Activated T-cell treated with anti-CD3 and anti-CD28 coated beads for 24 hours (primary cell): ENCODE measurements at places on chromosomes 6 and 20.
A peak's percentile ranks its signal among the peaks of the same experiment; 100 is the strongest.

- DNase-seq, result no peak
Observed at GRCh38 chr6:69279805-69280204, 517.0 kb downstream of the LMBRD1 start.

- no peak for DNase-seq
Observed at GRCh38 chr6:12767016-12767415, 50.4 kb downstream of the PHACTR1 start.

DNA sequence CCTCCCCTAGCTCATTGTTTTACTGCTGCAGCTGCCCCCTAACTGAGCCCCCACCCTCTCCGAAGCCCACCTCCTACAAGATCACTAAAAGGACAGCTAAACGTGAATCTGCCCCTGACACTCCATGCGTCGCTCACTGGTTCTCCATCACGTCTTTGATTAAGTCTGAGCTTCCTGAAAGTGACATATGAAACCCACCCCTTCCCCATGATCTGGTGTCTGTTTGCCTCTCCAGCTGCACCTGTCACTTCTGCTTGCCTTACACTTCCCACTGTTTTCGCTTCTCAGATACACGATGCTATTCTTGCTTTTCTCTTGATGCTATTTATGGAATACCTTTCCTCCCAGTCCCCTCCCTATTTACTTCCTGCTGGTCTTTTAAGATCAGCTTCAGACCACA is 8.0 kb upstream of the PERP start:
- no peak for DNase-seq

GRCh38 chr6:149064660-149065015 is 252.9 kb upstream of the TAB2 start:
- DNase-seq, result no peak

GRCh38 chr20:13809855-13810254 is 25.0 kb downstream of the NDUFAF5 start:
- DNase-seq, result no peak

DNA sequence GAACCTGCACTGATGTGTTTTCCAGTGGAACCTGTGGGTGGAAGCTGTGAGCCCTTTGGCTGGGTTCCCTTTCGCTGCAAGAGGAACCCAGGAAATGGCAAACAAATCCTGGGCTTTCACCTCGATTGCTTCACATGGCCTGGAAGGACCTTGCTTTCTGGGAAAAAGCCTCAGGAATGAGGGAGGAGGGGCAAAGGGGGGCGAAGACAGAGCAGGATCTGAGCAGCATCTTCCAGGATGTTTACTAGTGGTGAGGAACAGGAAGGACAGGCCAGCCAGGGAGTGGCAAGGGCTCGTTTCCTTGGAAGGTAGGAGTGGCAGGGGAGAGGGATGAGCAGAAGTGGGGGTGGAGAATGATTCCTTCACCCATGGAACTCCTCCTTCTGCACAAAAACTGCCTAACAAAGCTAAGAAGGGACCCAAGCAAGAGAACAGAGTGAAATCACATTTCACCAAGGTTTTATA is 5.9 kb downstream of the SLC2A10 start:
- no peak for DNase-seq

DNA sequence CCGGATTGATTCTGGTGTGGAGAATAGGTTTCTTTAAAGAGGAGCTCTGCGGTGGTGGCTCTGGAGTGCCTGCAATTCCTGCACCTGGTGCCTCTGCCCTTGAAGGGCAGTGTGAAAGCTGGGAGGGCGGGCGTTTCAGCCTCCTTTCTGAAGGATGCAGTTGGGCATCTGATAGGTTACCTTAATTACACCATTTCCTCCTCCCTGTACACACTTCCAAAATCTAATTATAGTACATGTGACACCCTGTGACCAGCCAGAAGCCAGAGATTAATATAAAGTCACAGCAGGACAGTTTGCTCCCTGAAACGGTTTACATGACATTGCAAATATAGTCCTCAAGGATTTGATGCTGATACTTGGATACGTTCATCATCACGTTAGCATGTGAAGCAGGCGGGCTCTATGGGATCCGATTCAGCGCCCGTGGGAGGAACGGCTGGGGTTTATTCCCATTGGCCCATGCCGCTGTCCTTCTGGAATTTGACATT is 548.2 kb downstream of the QKI start:
- DNase-seq, result no peak

DNA sequence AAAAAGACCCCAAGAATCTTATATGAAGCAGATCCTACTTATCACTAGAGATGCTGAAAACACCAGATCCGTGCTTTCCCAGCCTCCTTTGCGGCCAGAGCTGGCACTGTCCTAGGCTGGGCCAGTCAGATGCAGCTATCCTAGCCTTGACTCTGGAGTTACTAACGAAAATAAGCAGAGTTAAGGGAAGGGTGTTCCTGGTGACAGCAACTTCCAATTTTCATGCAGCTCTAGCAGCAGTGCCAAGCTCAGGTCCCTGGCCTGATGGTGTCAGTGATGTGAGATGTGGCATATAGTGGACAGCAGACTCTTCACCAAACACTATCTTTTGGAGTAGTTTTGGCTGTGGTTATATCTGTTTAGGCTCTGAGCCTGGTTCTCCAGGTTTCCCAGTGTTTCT is 25.6 kb upstream of the ABCC10 start:
- DNase-seq, result no peak

DNA sequence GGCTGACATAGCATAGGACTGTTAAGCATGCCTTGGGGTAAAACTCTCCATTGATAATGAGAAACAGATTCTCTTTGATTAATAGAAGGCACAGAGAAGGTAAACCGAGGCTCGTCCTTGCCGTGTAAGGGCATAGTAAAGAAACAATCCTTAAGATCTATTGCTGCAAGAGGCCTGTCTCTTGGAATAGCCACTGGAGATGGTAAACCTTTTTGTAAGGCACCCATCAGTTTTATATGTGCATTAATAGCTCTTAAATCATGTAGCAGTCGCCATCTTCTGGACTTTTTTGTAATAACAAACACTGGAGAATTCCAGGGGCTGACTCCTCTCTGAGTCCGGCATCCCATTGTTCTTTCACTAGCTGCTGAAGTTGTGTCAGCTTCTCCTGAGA is 8.4 kb upstream of the ABHD12 start:
- DNase-seq, result peak; percentile 16

DNA sequence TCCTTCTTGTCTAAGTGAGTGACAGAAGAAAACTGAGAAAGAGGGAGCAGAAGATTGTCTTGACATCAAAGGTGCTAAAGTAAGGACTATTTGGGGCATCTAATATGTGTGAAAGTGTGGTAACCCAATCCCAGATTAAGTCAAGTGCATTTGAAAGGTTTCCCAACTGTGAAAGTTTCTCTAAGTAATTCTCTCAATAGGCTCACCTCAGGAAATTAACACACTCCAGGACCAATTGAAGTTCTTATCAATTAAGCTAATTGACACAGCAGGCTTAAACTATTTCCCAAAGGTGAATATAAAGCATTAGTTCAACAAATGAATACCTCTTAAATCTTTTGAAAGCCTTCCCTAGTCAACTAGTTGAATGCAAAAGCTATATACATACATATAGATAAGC is 212.8 kb upstream of the FUT9 start:
- DNase-seq, result no peak

- DNase-seq, result no peak
Observed at GRCh38 chr6:40341726-40342125, 245.4 kb downstream of the LRFN2 start.

DNA sequence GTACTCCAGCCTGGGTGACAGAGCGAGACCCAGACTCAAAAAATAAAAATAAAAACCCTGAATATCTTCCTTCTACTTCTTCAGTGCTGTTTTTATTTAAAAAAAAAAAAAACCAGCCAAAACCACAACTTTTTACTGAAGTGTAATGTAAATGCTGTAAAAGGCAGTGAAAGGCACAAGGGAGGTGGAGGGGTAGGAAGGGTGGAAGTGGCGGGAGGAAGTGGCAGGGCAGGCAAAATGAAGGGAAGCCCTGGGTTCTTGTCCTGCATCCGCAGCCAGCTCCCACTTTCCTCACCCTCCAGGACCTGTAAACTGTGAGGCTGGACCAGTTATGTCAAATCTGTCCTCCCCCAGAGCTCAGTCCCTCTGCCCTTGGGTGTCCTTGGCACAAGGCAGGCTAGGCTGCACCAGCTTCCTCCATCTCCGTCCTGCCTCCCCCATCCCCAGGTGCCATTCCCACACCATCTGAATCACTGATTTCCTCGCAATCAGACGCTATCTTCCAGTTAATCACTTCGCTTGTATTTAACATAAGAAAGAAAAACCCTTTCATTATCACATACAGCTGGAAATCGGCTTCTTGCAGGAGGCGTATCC is 13.7 kb upstream of the PANK2 start:
- DNase-seq, result no peak

DNA sequence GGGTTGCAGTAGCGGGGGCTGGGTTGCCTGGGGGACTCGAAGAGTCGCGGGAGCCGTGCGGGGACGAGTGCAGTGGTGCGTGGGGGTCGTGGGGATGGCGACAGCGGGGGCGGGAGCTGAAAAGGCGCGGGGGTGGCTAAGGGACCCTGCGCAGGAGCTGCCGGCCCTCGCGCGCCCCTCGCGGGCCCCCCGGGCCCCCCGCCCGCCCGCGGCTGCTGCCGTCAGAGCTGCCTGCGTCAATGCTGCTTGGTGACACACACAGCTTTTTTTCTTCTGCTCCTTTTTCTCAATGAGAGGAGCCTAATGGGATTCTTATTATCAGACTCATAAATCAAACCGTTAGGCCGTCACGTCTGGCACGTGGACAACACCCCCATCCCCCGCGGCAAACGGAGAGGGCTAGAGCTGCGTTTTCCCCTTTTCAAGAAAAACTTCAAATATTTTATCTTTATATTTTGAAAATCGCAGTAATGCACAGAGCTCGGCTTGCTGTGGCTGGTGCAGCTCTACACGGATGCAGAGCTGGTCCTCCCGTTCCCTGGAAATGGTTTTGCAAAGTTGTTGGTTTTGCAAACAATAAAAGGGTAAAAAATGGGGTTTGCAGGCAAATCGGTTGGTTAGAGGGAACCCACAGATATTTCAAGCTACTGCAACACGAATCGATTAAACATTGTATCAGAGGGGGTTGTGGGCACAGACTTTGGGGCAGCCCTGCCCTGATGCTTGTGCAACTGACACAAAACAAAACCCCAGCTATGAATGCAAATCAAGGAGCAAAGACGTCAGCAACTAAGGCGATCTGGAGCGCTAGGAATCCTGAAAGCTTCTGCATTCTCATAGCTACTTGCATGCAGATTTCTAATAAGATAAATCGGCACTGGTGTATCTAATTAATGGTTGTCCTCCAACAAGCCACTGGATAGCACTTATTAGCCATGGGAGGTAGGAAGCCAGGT is 161.4 kb downstream of the TBXT start:
- no peak for DNase-seq

DNA sequence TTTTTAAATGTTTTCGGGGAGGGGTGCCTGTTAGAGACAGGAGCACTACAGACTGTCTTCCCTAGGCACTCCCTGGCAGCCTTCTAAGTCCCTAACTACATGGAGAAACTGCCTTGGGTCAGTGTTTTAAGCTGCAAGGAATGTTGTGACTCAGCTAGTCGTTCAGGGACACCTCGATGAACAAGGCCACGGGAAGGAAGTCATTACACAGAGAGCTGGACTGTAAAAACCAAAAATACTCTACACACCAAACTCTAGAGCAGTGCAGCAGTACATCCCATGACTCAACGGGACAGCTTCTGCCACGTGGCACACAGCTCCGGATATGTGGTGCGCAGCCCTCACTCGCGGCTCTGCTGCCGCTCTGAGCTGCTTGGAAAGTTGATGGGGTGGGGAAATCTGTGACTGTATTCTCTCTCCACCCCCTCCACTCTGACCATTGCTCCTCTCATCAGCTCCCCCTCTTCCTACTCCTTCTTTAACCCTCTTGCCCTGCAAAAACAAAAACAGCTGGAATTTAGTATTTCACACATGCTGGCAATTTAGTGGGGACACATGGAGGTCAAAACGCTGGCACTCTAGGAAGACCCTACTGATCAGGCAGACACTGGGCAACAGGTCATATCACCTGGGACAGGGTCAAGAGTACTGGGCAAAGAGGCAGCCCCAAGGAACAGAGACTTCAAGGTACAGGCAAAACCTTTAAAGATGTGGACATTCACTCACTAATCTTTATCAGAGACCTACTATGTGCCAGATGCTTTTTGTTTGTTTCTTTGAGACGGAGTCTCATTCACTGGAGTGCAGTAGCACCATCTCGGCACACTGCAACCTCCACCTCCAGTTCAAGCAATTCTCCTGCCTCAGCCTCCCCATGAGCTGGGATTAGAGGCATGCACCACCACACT is 10.9 kb upstream of the LPIN3 start:
- DNase-seq, result peak; percentile 58

DNA sequence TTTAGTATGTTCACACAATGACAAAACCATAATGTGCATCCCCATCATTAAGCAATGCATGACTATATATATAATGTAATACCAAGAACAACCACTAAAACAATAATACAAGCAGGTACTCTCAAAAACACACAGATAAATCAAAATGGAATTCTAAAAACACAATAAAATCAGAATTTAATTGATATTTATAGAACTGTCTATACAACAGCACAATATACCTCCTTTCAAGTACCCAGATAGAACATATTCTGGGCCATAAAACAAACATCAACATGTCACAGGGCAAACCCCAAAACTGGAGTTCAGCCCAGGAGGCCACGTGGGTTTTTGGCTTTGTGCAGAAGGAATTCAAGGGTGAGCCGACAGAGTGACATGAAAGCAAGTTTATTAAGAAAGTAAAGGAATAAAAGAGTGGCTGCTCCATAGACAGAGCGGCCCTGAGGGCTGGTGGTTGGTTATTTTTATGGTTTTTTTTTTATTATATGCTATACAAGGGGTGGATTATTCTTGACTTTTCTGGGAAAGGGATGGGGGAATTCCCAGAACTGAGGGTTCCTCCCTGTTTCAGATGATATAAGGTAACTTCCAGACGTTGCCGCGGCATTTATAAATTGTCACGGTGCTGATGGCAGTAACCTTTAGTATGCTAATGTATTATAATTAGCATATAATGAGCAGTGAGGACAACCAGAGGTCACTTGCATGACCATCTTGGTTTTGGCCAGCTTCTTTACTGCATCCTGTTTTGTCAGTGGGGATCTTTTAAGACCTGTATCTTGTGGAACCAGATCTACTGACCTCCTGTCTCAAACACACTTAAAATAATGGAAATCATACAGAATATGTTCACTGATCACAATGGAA is 5.6 kb downstream of the RAB23 start:
- no peak for DNase-seq

GRCh38 chr6:34424200-34425131 is 1.4 kb downstream of the RPS10 start:
- DNase-seq, result no peak

GRCh38 chr6:159121486-159121885 is 47.7 kb upstream of the FNDC1 start:
- DNase-seq, result no peak
